ENCODE measurements at places on chromosomes 3 and 15.

- DNase-seq, result no peak
Observed at GRCh38 chr15:101232677-101233076, 19.2 kb downstream of the CHSY1 start.

- peak; percentile 4 for DNase-seq
Observed at GRCh38 chr3:68088216-68088615, 433.8 kb upstream of the SUCLG2 start.

- no peak for DNase-seq
Observed at GRCh38 chr3:22555753-22556435, 647.2 kb upstream of the UBE2E2 start.

DNA sequence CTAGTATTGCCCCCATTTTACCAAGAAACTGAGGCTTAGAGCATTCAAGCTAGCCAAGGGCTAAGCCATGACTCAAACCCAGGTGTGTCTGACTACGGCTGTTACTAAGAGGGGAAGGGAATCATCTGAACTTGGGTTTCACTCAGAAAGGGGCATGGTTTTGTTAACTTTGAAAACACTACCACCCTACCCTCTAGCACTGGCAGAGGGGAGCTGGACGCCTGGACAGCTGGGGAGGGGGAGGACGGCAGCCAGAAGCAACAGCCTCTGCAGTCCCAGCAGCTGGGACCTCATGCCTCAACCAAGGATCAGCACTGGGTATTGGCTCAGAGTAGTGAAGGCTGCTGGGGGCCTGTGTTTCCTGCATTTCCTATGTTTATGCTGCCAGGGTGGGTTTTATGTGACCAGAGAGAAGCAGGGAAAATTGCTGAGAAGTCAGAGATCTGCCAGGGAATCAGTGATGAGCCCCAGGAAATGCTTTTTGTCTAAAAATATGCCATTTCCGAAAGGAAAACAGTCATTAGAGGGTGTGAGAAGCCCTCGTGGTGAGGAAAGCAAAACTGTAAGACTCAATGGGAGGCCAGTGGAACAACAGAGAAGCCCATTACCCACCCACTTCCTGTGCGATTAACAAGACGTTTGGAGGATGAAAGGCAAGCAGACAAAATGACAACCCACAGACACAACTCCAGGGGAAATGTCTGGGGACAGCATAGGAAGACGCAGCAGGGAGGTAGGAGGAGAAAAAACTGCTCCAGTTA, 41.2 kb downstream of the LIPC start:
- DNase-seq, result no peak

DNA sequence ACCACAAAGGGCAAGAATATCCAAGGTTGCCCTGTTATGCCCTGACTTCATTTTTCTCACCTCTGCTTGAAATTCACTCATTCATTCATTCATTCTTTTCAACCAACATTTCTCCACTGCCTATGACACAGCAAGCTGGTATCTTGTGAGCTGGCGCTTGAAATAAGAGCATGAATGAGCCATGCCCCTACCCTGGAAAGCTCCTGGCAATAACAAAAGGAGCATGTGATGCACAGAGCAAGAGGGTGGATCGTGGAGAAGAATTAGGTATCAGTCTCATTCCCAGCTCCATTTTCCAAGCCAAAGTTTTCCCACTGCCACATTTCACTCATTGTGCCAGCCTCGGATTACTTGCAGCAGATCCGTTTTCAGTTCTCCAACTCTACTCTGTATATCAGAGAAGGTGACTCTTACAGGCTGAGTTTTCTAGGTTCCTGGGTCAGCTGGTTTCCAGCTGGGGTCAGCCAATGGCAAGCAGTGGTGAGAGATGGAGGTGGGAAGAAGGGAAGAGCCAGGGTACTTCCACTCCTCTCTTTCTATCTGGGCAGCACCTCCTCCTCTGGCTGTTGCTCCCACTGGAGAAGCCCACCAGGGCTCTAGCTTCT, 144.8 kb downstream of the SUCLG2 start:
- no peak for DNase-seq

DNA sequence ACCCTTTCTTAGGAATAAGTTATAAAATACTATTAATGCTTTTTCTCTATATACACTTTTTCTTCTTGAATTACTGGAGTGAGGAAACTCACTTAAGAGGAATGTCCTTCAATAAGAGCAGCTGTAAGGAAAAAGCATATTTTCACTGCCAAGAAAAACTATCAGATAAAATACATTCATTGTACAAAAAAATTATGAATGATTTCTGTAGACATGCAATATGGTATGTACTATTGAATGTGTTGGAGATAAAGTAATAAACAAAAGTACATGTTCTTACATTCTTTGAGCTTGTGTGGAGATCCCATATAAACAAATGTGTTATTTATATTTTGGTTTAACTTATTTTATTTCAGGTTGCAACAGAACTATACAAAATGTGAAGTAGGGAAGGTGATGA, 241.0 kb upstream of the ZNF717 start:
- no peak for DNase-seq

DNA sequence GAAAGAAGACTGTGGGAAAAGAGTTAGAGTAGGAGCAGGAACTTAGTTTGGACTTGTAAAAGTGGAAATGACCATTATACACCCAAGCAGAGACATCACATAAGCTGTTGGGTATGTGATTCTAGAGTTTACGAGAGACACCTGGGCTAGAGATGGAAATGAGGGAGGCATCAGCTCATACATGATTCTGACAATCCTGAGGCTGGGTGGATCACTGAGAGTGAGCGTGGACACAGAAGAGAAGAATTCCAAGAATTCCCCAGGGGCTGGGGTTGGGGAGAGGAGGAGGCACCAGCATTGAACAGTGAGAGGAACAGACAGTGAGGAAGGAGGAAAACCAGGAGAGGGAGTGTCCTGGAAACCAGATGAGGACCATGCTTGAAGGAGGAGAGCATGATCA, 113.5 kb downstream of the KCNAB1 start:
- no peak for DNase-seq

GRCh38 chr3:155007729-155008128, 72.4 kb upstream of the MME start:
- DNase-seq, result no peak

GRCh38 chr3:9253327-9253726, 3.9 kb upstream of the SRGAP3 start:
- DNase-seq, result no peak

DNA sequence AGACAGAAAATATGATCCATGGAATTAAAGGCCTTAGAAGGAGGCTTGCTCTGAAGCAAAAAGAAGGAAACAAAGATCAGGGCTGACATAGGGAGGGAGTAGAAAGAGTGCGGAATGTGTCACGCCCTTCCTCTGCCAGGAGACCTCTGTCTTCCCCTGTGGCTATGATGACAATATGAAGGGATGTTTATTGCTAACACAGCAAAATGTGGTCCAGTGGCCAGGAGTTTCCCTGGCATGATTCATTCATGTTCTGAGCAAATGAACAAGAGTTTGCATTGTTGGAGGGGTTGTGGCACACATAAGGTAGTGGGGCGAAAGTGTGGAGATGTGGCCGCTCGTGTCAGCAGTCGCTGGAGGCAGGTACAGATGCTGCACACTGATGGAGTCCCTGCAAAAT, 169.4 kb downstream of the SHQ1 start:
- DNase-seq, result no peak

DNA sequence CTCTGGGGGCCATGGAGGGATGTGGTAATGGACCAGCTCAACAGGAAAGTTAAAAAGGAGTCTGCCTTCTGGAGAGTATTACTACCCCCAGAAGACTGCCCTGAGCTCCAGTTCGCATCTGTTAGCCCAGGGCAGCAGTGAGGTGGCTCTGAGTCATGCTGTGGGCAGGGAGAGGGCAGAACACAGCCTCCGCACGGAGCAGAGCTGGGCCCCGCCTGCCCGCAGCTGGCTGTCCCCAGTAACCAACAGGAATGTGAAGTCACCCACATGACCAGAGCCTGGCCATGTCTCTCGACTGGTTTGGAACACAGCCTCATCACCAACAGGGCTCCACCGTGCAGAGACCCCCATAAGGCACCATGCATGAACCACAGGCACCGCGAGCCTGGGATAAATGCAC, 62.1 kb downstream of the CYFIP1 start:
- DNase-seq, result no peak

DNA sequence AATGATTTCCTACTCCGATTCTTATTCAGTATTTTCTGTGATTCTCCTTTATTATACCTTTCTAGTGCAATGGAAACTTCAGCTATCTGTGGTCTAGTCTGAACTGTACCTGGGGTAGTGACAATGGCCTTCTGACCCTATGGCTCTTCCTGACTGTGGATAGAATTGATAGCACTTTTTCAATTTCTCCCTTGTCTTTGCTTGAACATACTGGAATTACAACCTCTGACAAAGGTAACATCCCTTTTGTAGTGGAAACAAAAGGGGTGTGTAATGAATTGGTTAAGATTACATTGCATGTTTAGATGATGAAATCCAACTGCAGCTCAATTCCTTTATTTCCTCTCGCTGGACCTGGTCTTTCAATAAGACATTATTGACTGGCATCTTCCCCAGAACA, 21.0 kb upstream of the SOX2 start:
- no peak for DNase-seq

DNA sequence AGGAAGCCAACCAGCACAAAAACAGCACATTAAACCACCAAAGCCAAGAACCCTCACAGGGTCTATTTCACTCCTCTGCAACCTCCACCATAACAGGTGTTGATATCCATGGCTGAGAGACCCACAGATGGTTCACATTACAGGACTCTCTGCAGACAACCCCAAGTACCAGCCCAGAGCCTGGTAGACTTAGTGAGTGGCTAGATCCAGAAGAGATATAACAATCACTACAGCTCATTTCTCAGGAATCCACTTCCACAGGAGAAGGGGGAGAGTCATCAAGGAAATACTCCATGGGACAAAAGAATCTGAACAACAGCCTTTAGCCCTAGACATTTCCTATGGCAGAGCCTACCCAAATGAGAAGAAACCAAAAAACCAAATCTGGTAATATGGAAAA, 168.1 kb upstream of the CD96 start:
- no peak for DNase-seq

GRCh38 chr15:92149465-92149864, 244.2 kb upstream of the ST8SIA2 start:
- no peak for DNase-seq

GRCh38 chr3:123100193-123100776, 33.5 kb downstream of the PDIA5 start:
- no peak for DNase-seq

- no peak for DNase-seq
Observed at GRCh38 chr15:98904544-98904943, 103.0 kb downstream of the PGPEP1L start.

- DNase-seq, result no peak
Observed at GRCh38 chr15:75721923-75722870, 9.5 kb upstream of the CSPG4 start.

DNA sequence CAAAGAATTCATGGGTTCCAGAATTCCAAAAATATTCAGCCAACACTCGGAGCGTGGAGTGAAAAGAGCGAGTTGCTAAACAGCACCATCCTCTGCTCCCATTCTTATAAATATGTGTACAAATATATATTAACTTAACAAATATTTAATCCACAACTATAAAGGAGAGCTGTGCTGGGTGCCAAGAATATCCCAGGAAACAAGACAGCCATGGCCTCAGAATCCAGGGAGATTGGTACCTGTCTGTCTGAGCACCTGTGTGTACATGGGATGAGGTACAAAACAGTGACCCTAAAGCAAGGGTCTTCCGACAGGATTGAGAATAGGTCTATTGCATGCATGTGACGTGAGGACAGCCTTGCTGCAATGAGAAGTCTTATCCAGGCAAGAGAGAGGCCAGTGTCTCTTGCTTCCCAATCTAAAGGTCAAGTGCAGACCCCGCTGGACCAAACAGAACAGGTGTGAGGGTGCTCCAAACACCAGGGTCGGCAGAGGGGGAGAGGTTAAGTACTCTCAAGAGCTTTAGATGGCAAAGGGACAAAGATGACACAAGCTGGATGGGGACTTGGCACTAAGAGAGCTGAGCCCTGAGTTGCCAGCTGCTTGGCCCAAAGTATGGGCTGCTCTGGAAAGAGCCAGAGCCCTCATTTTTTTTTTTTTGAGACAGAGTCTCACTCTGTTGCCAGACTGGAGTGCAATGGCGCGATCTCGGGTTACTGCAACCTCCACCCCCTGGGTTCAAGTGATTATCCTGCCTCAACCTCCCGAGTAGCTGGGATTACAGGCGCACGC, 36.2 kb downstream of the HOMER2 start:
- no peak for DNase-seq
